Hematopoietic multipotent progenitor cell treated with erythropoietin and hydrocortisone succinate and interleukin-3 and kit ligand, for 15 days (in vitro differentiated cells): ENCODE measurements at places on chromosomes 4 and X.

- DNase-seq, result peak; percentile 59
Observed at GRCh38 chrX:40153345-40154249, 55.8 kb upstream of the BCOR start.

DNA sequence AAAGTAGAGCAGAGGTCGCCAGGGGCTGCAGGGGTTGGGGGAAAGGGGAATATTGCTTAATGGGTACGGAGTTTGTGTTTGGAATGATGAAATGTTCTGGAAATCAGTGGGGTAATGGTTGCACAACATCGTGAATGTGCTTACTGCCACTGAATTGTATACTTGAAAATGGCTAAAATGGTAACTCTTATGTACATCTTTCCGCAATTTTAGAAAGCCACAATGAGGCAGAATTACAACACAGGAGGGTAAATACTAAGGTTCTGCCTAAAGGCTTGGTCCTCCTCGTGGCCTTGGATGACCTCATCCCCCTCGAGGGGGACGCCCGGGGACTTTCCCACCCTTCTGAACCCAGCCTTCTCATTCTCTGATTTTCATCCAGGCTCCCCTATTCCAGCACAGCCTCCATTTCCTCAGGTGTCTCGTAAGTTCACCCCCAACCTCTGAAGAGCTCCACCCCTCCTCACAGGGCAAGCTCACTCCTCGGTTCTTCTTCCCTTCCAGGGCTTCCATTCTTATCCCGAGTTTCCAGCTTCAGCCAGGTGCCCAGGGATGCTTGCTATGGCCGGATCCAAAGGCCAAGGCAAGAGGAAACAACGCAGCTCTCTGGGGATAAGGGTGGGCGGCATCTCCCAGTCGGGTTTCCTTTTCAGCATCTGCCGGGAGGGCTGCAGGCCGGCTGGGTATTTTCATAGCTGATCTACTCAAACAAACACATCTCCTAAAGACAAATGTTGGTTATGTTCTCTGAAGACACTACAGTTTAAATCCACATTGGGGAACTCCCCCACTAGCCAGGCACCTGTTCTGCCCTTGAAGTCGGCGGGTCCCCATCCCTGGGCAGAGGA, 71.3 kb upstream of the ACSL1 start:
- DNase-seq, result no peak

DNA sequence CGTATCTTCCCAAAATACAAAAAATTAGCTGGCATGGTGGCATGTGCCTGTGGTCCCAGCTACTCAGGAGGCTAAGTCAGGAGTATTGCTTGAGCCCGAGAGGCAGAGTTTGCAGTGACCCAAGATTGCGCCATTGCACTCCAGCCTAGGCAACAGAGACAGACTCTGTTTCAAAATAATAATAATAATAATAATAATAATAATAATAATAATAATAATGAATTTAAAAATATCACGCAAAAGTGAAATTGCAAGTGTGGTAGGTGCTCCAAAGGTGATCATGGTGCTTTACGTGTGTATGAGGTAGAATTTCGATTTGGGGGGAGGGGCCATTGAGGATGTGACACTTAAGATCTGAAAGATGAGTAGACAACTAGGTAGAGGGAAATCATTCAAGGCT, 4.9 kb upstream of the HPSE start:
- DNase-seq, result no peak

DNA sequence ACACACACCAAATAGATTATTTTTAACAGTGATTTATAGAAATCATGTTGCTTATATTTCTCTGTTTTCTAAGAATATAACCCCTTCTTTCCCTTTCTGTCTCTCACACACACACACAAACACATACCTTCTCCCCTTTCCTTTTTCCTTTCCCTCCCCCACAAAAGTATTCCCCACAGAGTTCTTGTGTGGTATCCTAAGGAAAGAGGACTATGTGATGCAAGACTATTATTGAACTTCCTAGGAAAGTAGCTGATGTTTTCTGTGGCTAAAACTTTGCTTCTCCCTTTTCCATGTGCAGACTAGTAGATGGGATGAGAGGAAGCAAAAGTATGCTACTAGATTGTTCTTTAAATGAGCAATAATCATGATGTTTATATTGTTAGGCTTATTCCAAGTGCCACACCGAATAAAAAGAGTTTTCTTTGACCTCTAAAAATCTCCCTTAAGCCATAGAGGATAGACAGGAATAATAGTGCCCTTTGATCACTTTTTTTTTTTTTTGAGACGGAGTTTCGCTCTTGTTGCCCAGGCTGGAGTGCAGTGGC, 38.7 kb downstream of the CPEB2 start:
- DNase-seq, result no peak

DNA sequence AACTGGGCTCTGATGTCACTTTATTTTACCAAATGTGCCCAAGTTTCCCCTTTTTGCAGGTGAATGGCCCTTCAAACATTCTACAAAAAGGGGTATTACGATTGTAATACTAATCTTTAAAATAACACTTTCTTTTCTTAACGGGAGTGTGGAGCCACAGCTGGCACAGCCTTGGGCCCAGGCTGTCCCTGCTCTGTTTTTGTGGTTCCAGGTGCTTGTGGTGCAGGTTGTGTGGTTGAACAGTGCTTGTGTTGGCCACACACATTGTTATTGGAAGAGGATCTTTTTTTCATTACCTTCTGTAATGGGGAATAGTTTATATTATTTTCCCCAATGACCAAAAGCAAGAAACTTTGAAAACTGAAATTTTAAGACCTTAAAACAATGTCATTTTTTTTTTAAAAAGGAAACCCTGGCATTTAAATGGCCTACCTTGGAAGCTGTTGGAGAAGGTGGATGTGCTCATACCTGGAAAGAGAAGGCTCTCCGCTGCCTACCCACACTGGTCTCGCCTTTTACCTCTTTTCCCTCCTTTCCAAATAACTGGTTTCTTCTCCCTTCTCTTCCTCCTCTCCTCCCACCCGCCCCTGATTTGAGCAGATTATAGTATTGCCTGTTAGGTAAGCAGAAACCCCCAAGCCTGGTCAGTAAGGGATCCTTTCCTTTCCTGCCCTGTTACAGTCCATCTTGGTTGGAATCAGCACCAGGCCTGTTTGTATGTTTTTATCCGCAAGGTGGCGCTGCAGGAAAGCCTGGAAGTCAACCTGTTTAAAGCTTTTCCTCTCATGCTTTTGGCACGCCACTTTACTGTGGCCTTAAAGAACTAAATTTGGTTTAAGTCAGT, 28.6 kb downstream of the HADH start:
- peak; percentile 78 for DNase-seq

- DNase-seq, result no peak
Observed at GRCh38 chrX:123181233-123181914, 2.7 kb upstream of the GRIA3 start.

GRCh38 chrX:11434607-11435006, 141.4 kb downstream of the AMELX start:
- DNase-seq, result no peak

DNA sequence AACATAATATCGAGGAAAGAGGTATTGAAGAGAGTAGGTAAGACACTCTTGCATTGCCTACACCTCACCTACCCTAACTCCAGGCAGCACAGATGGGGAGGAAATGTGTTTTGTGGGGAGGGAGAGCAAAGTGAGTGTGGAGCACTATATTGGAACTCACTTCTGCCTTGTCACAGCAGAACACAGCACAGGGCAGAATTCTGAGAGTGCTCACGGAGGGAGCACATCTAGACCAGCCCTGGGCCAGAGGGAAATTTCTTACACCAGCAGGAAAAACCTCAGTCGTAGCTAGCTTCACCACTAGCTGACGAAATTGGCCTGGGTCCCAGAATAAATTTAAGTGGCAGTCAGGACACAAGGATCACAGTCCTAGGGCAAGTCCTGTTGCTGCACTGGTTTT, 517.3 kb downstream of the TMA16 start:
- no peak for DNase-seq

DNA sequence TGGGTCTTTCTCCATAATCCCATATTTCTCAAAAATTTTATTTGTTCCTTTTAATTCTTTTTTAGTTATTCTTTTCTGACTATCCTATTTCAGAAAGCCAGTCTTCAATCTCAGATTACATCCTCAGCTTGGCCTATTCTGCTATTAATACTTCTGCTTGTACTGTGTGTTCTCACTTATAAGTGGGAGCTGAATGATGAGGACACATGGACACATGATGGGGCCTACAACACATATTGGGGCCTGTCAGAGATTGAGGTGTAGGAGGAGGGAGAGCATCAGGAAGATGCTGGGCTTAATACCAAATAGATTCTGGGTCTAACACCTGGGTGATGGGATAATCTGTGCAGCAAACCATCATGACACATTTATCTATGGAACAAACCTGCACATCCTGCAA, 82.3 kb downstream of the MAGEE1 start:
- no peak for DNase-seq

DNA sequence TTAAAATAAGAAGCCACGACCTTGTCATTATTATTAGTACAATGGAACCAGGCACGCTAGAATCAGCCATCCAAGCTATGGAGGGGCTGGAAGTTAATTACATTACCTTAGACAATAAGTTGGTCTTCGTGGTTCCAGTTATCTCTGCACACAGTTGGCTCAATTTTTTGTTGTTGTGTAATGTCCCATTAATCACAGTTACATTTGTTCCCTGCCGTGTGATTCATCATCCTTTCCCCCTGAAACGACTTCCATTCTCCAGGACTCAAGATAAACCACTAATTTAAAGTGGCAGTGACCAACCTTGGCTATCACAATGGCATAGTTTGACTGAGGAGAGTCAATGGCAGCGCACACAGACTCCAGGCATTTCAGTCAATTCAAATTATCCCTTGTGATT, 905.0 kb downstream of the RAB28 start:
- no peak for DNase-seq

GRCh38 chr4:100981447-100982204, 365.7 kb downstream of the PPP3CA start:
- DNase-seq, result no peak

- DNase-seq, result no peak
Observed at GRCh38 chrX:71251466-71251973, 2.4 kb downstream of the ZMYM3 start.

- DNase-seq, result no peak
Observed at GRCh38 chr4:176838601-176839433, 46.1 kb upstream of the VEGFC start.

DNA sequence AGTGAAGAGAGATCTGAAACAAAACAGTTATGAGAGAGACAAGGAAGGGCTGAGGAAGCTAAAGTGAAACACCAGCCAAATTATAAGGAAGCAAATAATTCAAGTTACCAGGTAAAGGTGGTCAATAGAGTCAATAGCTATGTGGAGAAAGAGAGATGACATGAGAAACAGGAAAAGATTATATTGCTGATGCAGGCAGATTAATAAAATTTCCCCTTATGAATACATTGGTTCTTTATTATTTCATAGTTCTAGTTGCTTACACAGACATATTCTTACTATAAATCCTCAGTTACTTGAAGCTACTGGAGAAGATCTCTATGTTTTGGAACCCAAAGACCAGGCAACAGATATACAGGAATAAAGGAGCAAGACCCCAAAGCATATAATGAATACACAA, 273.7 kb upstream of the CTSO start:
- DNase-seq, result no peak

GRCh38 chr4:37641886-37642849, 44.0 kb downstream of the RELL1 start:
- DNase-seq, result no peak

DNA sequence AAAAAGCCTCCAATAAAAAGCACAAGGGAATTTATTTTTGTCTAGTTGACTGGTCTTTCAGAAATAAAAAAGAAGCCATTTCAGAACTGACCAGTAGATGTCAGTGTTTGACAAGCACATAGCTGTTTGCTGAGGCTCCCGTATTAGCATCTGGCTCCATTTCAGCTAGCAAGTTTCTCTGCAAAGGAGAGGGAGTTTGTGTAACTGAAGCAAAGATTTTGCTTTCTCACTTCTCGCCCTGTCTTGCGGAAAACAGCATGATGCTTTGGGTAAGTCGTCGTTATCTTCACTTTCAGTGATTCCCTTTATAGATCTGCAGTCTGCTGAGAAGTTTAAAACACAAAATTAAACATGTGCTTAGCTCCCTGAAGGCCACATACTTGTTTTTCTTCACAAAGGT, 85.5 kb downstream of the CT47B1 start:
- peak; percentile 31 for DNase-seq

- no peak for DNase-seq
Observed at GRCh38 chrX:148913971-148914370, 413.6 kb downstream of the AFF2 start.

- no peak for DNase-seq
Observed at GRCh38 chrX:51406688-51407519, 74.3 kb downstream of the NUDT10 start.

GRCh38 chr4:26369581-26369980, 48.8 kb downstream of the RBPJ start:
- no peak for DNase-seq

GRCh38 chrX:153375571-153375970, 25.6 kb downstream of the PNMA6E start:
- no peak for DNase-seq

DNA sequence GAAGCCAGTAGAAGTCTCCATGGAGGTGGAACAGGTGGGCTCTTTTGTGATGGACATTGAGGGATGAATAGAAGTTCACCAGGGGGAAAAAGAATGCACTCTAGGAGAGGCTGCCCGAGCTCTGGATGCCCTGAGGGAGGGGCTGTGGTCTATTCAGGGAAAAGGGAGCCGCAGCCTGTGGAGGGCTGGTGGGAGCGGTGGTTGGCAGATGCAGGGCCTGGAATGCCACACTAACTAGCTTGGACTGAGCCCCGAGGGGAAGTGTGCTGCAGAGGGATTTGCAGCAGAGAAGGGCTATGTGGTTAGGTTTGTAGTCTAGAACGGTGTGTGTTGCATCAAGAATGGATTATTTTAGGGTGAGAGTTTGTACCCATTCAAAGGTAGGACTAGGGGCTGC, 29.5 kb upstream of the PSAPL1 start:
- DNase-seq, result no peak

DNA sequence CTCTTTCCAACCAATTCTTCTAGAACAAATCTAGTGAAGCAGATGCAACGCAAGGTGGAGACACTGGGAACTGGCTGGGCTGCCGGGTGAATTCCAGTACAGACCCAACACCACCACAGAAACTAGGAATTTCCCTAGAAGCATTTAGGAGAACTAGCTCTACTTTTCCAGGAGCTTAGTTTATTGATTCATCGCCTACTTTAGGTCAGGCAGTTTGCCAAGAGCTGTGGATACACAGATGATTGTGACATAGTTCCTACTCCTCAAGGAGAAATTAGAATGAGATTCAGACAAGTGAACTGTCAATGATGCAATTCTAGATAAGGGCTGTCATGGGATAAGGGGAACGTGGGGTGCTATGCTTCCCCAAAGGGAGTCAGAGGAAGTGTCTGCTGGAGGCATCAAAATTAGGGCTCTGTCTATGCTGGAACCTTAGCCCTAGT, 350.0 kb downstream of the CAMK2D start:
- no peak for DNase-seq

- DNase-seq, result no peak
Observed at GRCh38 chr4:81914623-81915022, 442.9 kb upstream of the RASGEF1B start.

DNA sequence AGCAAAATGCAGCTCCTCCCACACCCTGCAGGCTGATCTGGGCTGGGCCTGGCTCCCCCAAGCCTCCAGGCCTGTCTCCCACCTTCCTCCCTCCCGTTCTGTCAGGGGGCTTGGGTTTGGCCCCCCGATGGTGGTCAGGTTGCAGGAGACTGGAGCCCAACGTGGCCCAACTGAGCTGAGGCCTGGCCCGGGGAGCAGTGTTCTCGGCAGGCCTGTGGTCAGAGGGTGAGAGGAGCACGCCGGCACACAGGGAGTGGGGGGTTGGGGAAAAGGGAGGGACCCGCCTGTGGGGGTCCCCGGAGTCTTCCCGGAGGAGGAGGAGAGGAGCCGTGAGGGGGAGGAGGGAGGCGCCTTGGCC, 43.2 kb upstream of the NKX1-1 start:
- DNase-seq, result no peak

- no peak for DNase-seq
Observed at GRCh38 chr4:66554826-66555225, 884.5 kb upstream of the EPHA5 start.
